ENCODE measurements at places on chromosomes 1 and 21. TPM values are rescaled to one million over a fixed set of nuclear protein-coding genes. Genes with fewer than 3 reads are reported as not detected.

The FNBP1L gene
- 1.1 TPM for total RNA-seq

The FCGR1A gene
- not detected for total RNA-seq

The KIAA0319L gene
- 30.4 TPM for total RNA-seq

The RAB3B gene
- 0.13 TPM for total RNA-seq

The RHOU gene
- total RNA-seq = 0.88 TPM

The CD160 gene
- total RNA-seq = 24.6 TPM

The TNFSF18 gene
- total RNA-seq = not detected

The ACKR1 gene
- not detected for total RNA-seq

The SZRD1 gene
- total RNA-seq = 216 TPM

The SLC1A7 gene
- not detected for total RNA-seq

The NEK2 gene
- 14.1 TPM for total RNA-seq

The OR2T2 gene
- not detected for total RNA-seq

The ACTA1 gene
- total RNA-seq = not detected

GRCh38 chr1:72366466-72366865, 84.1 kb upstream of the NEGR1 start:
- no peak for DNase-seq

GRCh38 chr1:231526536-231526935, 1.9 kb upstream of the TSNAX start:
- DNase-seq = no peak

GRCh38 chr1:116226017-116226416, 114.8 kb downstream of the MAB21L3 start:
- DNase-seq = no peak

- no peak for DNase-seq
Measured at GRCh38 chr1:183562701-183563100, 27.6 kb downstream of the NCF2 start.

GRCh38 chr1:185317034-185317885, at the start of gene IVNS1ABP:
IVNS1ABP (minus strand) TSS chr1:185317243; CDS start chr1:185309493, 7,750 bp downstream.
- DNase-seq = peak; percentile 96

DNA sequence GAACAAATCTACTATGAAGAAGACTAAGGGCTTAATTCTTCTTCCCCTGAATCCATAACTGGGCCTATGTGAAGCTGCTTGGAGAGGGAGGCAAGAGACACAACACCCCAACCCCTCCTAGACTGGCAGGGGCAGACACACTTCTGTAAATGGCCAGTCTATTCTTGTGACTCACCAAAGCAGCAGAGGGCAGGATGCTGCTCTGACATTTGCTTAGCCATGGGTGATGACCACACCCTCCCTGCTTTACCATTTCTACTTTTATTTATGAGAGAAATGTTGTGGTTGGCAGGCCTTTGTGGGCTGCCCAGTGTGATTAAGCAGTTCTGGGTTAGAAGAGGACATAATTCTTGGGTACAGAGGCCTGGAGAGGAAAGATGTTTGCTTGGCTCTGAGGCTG, 189.8 kb upstream of the DPYD start:
- no peak for DNase-seq

DNA sequence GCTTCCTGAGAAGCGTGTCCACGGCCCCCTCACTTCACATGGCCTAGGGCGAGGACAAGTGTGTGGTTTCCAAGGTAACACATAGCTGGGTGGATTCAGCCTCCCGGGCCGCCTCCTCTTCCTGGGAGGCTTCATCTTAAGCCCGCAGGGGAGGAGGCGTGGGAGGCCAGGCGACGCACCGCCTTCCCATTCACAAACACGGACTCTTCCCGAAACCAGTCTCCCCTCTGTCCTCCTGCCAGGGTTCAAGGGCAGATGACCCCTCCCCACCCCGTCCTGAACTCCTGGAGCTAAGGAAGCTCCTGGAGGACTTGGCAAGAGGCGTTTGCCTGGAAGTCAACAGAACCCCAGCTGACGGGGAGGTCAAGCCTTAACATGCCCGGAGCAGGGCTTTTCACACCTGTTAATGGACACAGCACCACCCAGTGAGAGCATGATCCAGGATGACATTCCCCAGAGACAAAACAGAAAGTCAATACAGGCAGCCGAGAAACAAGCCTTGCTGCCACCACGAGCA, 56.7 kb downstream of the KCNN3 start:
- no peak for DNase-seq

DNA sequence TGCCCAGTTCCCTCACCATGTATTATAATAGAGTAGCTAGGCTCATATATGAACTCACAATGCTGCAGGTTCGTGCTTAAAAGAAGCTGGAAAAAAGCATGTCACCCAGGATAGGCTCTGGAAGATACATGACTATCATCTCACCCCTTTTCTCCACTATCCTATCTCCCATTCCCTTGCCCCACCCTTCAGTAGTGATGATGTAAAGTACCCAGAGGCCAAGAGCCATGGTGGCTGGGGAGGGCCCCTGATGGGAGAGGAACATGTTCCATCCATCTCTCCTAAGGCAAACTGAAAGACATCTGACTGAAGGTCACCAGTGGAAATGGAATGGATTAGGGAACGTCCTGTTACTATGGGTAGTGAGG, 20.3 kb upstream of the RBBP5 start:
- no peak for DNase-seq

DNA sequence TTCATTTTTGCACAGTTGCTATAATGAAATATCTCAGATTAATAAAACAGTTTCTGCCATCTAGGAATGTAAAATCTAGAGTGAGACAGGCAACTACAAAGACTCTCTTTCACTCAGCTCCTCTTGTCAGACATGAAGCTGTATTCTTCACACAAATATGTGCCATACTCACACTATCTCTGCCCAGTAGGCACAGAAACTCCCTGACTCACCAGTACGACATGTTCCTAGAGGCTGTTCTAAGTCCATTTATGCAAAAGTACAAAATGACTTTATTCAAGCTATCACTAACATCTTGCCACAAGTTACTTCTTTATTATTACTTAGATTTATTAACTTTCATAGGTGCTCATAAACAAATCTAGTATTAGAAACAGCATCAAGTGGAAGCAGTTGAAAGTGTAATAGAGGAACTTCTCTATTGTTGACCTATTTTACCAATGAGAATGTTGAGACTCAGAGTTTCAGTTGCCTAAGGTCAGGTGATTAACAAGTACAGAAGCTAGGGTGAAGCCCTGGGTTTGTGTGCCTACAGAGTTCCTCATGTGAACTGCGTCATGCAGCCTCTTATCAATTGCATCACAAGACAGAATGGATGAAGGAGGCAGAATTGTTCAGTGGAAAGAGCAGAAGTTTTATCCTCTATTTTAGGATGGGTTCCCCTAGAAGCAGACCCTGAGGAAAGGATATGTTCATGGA, 98.9 kb downstream of the RGS2 start:
- no peak for DNase-seq

- no peak for DNase-seq
Measured at GRCh38 chr1:10108134-10108663, 75.4 kb downstream of the UBE4B start.

GRCh38 chr1:116329524-116330341, 43.3 kb upstream of the ATP1A1 start:
- no peak for DNase-seq

DNA sequence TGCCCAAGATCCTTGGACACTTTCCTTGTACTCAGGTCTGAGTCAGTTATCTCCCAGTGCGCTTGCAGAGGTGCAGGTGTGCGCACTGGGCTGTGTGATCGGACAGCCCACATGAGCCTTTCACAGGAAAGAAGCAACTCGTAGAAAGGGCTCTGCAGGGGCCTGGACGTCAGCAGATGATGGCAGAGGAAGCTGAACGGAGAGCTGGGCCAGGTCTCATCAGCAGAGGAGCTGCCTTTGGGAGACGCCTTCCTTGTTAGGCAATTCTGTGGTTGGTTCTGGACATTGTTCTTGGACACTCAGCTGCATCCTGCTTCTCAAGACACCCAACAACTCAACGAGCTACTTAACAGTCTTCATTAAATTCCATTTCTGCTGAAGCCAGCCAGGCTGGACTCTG, 7.5 kb upstream of the PROK1 start:
- DNase-seq = no peak

DNA sequence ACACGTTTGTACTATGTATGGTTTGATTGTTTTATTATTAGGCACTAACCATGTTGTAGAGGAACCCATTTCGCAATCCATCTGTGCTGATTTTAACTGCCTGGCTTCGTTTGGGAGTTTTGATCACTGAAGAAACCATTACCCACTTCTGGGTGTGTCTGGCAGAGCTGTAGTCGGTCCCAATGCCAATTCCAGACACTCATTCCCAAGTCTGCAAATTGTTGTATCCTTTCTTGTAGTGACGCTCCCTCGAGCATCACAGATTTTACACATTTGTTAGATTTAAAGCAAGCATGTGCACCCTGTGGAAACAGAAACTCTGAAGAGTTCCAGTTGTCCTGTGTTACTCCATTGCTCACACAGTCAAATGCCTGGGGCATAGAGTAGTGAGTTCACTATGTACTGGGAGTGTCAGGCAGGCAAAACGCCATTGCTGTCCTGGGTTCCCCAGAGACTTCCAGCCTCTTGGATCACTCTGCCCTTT, 31.0 kb upstream of the EFCAB14 start:
- DNase-seq = no peak

GRCh38 chr21:30714946-30715345, 3.6 kb downstream of the KRTAP21-3 start:
- no peak for DNase-seq

GRCh38 chr1:203480525-203481084, 5.0 kb downstream of the PRELP start:
- peak; percentile 17 for DNase-seq

DNA sequence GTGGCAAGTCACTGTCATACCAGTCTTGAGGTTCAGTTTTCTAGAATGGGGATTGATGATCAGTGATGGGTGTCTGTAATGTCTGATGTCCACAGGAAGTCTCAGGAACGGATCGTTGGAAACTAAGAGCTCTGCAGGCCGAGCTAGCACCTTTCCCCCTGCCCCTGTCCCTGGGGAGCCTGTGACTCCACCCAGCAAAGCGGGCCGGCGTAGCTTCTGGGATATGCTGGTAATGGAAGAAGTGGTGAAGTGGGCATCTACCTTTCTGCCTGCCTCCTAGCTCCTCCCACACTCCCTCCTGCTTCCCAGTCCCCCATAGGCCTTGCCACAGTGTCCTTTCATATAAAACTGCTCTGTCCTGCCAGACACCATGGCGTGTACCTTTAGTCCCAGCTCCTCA, 13.4 kb downstream of the HYI start:
- no peak for DNase-seq

DNA sequence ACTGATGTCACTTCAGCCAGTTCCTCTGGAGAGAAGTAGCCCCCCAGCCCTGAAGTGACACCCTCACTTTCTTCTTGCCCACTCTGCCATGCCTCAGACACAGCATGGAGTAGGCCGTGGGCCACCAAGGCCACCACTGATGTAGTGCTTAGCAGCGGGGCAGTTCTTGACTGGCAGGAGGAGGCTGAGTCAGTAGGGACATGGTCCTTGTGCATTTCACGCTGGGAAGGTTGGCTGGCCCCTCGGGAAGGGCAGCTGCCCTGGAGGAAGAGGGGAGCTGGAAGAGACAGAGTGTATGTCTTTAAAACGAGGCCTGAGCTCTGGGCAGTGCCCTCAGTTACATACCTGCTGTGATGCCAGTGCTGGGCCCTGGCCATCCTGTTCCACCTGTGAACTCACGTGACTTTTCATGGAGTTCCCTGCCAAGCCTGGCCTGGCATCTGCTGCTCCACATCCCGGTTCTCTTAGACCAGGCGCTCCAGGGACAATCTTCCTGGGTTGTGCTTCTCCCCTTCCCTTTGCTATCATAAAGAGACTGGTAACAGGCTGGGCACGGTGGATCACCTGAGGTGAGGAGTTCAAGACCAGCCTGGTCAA, 158.6 kb upstream of the TMEM51 start:
- DNase-seq = no peak

DNA sequence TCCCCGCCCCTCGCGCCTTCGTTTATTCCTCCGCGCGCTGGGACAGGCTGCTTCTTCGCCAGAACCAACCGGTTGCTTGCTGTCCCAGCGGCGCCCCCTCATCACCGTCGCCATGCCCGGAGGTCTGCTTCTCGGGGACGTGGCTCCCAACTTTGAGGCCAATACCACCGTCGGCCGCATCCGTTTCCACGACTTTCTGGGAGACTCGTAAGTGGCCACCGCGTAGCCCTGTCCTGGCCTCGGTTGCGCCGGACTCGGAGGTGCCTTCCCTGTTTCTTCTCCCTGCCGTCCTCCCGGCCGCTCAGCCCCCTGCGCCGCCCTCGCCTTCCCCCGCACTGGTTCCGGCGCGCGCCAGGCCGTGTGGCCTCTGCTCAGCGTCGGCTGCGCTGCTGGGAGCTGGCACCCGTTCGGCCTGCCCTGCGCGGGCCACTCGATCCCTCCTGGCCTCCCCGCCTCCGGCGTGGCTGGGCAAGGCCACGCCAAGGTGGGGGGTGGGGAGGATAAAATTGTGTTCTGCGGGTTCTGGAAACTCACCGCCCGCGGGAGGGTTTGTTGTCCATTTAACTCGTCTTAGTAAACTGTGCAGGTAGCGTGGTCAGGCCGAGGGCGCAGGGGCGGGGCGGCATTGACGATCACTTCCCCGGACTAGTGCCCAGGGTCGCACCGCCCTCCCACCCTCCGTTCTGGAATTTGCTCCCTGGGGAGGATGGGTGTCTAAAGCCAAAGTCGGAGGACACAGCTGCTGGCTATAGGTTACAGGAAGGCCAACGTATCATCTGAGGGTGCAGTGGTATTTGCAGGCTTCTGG, at the start of gene PRDX6:
PRDX6 (plus strand) TSS at position 50 of the 808 bp plus-strand sequence; CDS start at position 113, 63 bp downstream.
- DNase-seq = peak; percentile 81

DNA sequence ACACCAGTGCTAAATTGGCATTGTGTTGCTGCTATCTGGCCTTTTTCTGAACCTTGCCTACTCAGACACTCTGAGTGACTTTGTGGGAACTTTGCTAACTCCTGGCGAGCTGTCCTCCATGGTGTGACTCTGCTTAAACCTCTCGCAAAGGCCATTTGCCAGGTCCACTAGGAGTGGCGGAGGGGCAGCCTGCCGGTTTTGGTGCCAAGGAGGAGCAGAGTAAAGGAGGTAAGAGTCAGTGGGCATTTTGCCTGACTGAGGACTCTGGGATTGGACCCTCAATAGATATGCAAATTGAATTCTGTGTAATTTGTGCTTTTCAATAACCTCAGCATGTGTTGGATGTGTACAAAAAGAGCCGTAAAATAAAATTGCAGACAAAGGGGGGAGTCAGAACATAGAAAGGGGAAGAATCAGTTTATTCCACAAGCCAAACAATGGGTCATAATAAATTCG, 386.6 kb upstream of the NFIA start:
- DNase-seq = no peak

DNA sequence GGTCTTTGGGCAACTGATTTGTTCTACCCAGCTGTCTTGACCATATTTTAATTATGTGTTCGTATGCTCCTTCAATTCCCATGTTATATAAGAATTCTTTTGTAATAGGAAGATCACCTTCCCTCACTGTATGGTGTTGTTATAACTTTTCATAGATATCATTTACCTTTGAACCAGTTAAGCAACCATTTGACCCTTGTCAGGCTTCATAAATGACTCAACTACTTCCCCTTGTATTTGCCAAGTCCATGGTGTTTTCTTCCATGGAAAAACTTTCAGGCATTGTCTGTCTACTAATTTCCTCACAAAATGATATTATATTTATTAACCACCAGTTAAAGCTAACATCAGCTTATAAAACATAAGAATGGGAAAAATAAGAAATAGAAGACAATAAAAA, 5.1 kb downstream of the BPNT1 start:
- no peak for DNase-seq

GRCh38 chr1:117250061-117250606, 39.4 kb upstream of the VTCN1 start:
- DNase-seq = no peak

- DNase-seq = no peak
Measured at GRCh38 chr1:22442212-22442894, 9.3 kb upstream of the ZBTB40 start.

All from CD8-positive, alpha-beta memory T cell (primary cell).